GM03348 (cell line): ENCODE measurements at places on chromosomes 6 and 20.

DNA sequence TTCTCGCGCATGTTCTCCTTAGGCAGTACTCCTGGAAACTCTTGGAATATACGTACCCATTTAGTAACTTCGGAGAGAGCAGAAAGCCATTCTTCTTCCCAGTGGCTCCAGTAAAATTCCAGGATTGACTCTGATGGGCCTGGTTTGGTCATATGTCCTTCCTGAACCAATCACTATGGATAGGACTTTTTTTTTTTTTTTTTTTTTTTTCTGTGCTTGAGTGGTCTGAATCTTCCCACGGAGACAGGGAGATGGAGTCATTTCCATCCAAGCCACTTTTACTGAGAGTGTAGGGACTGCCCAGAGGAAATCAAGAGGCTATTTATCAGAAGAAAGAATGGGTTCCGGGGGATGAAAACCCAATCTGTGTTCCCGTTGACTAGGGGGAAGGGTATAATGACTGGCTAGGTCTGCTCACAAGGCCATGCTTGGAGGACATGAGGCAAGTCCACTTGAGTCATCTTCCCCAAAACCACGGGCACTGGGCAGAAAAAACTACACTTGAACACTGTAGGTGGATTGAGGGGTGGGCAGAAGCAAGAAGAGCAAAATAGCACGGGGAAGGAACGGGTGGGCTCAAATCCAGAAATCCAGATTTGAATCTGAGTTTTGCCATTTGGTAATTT lies 35.4 kb upstream of the MRPS18A start:
- no peak for DNase-seq

GRCh38 chr6:169722362-169723199 lies 1.7 kb downstream of the PHF10 start:
- peak; percentile 67 for DNase-seq

GRCh38 chr20:51042064-51042463 lies 19.2 kb upstream of the KCNG1 start:
- DNase-seq, result no peak

- no peak for DNase-seq
Observed at GRCh38 chr6:143697076-143697800, 19.5 kb downstream of the PHACTR2 start.

GRCh38 chr6:152957796-152958195 lies 25.0 kb downstream of the FBXO5 start:
- DNase-seq, result no peak

DNA sequence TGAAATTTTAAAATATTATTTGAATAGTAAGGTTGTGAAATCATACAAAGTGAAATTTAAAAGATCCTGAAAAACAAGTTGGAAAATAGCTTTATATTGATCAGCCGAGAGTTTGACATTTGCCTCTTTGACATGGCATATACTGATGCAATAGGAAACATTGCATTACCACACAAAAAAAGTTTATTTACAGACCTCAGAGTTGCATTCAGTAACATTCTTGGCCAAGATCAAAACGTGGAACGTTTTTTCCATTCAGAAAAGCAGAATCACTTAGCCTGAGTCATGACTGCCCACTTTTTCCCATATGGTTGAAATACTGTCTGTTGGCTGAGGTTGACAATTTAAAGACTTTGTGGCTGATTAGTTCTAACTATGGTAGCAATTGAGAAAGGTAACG lies 55.1 kb upstream of the BACH2 start:
- no peak for DNase-seq

DNA sequence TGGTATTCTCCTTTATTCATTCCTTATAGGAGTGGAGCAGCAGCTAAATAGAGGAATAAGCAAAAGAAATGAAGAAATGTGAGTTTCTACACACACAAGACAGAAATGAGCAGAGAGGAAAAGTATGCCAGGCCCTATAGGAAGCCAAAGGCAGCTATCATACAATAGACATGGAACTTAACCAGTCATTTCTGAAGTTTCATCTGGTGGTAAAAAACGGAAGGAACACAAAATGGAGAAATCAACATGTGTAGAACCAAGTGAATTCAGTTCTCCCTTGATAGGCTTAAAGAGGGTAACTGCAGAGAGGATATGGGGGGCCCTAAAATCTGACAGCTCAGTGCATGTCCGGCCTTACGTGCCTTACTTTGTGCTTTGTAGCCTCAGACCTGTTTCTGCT lies 44.6 kb downstream of the TSBP1 start:
- no peak for DNase-seq

- no peak for DNase-seq
Observed at GRCh38 chr6:39085129-39085797, 29.7 kb downstream of the SAYSD1 start.
